ENCODE measurements at places on chromosomes 11 and 22. TPM values are rescaled to one million over a fixed set of nuclear protein-coding genes. Genes with fewer than 3 reads are reported as not detected.

RCOR2 gene
- total RNA-seq: 0.58 TPM

PARVA gene
- total RNA-seq: 223 TPM

MEI1 gene
- 2.2 TPM for total RNA-seq

TOLLIP gene
- 63.6 TPM for total RNA-seq

TXNRD2 gene
- 20.2 TPM for total RNA-seq

TMEM86A gene
- total RNA-seq: 6.1 TPM

TEX12 gene
- total RNA-seq: not detected

GAS2L1 gene
- 36.2 TPM for total RNA-seq

BCO2 gene
- total RNA-seq: 2.5 TPM

NUDT22 gene
- total RNA-seq: 45.8 TPM

MUC15 gene
- not detected for total RNA-seq

NNMT gene
- total RNA-seq: 1,405 TPM

PGA5 gene
- 2.6 TPM for total RNA-seq

GNG3 gene
- total RNA-seq: not detected

SPINDOC gene
- 16.2 TPM for total RNA-seq

CSF2RB gene
- total RNA-seq: 13.3 TPM

TRIM49 gene
- not detected for total RNA-seq

OR52N4 gene
- total RNA-seq: not detected

BATF2 gene
- 2.1 TPM for total RNA-seq

CUL5 gene
- total RNA-seq: 33.3 TPM

DDTL gene
- 1.2 TPM for total RNA-seq

RAG2 gene
- total RNA-seq: not detected

PHLDB1 gene
- total RNA-seq: 562 TPM

SHANK3 gene
- total RNA-seq: 95.7 TPM

ARFGAP3 gene
- 57.3 TPM for total RNA-seq

MYBPC3 gene
- 0.48 TPM for total RNA-seq

OR52A1 gene
- not detected for total RNA-seq
